ENCODE measurements at places on chromosomes 5 and 9.

- no peak for DNase-seq
Observed at GRCh38 chr9:13896922-13897835, 416.8 kb downstream of the NFIB start.

- no peak for DNase-seq
Observed at GRCh38 chr9:127549751-127550150, 62.3 kb upstream of the STXBP1 start.

GRCh38 chr9:34576597-34577399, 12.7 kb downstream of the CNTFR start:
- no peak for DNase-seq

DNA sequence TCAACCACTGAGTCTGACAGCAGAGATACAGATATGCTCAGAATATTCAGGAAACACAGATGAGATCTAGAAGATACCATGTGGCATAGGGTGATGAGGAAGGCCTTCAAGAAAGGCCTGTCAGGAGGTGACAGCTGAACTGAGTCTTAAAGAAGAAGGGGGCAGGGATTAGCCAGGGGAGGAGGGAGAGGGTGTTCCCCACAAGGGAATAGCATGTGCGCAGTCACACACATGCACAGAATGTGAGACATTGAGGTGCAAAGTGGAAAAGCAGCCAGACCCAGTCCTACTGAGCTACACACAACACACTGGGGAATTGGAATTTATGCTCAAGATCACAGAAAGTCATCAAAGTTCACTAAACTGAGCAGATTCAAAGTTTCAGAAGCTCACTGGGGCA, 3.0 kb upstream of the SLC25A48 start:
- DNase-seq: no peak

GRCh38 chr5:149667084-149667828, 62.9 kb upstream of the PPARGC1B start:
- DNase-seq: no peak

DNA sequence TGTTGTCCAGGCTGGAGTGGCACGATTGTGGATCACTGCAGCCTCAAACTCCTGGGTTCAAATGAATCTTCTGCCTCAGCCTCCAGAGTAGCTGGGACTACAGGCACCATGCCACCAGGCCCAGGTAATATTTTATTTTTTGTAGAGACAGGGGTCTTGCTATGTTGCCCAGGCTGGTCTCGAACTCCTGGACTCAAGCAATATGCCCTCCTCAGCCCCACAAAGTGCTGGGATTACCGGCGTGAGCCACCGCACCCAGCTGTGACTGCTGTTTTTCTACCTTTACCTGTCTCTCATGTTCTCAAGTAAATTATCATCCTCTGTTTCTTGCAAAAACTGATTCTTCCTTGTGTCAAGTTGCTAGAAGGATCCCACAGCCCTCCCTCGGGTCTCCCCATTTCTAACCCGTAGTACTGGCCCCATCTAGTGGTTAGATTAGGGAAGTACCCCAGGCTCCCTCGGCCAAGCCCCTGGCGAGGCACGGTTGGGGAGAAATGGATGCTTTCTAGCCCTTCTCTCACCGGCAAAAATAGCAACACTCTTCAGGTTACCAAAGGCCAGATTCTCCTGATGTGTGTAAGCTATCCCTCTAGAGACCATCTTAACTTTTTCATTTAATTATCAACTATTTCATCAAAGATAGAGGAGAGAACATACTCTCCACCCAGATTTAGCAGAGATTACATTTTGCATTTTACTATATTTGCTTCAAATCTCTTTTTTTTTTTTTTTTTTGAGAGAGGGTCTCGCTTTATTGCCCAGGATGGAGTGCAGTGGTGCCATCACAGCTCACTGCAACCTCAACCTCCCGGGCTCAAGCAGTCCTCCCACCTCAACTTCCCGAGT, 19.2 kb upstream of the TOR1B start:
- peak; percentile 46 for DNase-seq

GRCh38 chr9:16540743-16541613, 329.5 kb downstream of the BNC2 start:
- DNase-seq: no peak

DNA sequence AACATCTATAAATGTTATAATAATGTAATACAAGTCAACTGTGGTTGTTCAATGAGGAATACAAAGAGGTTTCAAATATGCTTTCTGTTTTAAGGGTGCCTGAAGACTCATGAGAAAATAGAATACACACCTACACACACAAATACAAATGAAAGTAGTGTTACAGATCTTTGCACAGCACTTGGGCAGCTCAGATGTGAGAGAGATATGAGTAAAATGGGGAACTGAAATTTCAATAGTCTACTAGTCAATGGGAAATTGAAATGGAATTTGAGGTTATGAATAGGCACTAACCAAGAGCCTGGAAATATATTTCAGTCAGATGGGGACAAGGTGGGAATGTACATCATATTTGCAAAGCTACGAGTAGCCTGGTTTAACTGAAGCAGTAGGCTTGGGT, 96.6 kb downstream of the ISL1 start:
- no peak for DNase-seq

DNA sequence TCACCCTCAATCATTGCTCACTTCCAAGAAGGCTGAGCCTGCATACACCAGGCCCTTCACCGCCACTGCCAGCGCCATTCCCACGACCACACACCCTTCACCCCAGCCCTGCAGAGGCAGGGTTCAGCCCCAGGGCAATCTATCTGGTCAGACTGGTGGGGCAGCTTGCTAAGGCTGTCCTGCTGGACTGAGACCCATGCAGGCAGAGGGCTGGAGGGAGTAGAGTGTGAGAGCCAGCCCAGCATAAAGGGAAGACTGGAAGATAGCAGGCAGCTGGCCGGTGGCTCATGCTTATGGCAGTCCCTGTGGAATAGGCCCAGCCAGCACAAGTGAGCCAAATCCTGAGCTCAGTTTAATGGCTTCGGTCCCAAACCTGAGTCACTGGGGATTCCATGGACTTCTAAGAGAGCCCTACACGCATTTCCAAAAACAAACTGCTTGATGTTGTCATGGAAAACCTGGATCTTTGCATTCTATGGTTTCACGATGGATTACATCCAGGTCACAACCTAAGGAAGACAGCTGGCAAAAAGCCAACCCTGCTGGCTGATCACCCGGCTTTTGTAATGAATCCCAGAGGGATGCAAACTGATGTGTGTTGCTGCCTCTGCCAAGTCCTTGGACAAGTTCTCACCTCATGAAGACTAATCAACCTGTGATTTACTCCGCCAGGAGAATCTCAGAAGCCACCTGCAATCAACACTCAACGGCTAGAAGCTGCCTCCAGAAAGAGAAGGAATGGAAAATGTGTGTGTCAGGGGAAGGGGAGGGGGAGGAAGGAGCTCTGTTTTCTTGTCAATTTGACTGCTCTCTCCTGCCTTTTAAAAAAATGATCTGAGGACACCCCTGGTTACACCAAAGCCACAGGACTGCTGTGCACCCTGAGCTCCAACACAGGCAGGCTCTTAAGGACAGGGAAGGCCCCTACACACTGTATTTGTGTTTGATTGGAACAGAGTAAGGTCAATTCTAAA, 143.6 kb downstream of the LHFPL2 start:
- no peak for DNase-seq

- no peak for DNase-seq
Observed at GRCh38 chr9:88420227-88420626, 32.0 kb downstream of the SPIN1 start.

DNA sequence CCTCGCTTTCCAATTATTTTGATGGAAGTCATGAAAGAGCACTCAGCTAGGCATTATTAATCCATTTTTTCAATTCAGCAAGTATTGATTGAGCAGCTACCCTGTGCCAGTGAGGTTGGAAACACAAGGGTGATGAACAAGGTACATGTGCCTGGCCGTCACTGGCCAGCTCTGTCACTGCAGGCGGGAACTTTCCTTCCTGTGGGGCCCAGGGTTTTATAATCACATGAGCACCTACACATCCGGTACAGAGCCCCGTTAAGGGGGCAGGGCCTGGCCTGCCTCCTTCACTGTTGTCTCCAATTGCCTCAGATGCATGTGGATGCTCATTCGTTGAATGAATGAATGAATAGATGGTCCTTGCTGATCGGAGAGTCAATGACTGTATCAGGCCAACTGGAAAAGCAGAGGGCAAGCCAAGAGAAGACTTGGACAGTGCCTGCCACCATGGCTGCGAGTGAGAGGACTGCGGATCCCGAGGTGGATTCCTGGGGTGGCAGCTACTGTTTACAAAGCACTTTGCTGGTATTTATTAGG, 55.9 kb upstream of the KCNMB1 start:
- DNase-seq: no peak

- no peak for DNase-seq
Observed at GRCh38 chr9:26535151-26535550, 357.5 kb downstream of the CAAP1 start.

GRCh38 chr9:89522959-89523285, 25.0 kb upstream of the SEMA4D start:
- no peak for DNase-seq

- no peak for DNase-seq
Observed at GRCh38 chr9:33148367-33149014, 18.6 kb downstream of the B4GALT1 start.

- DNase-seq: no peak
Observed at GRCh38 chr9:25350011-25350410, 328.2 kb downstream of the TUSC1 start.

DNA sequence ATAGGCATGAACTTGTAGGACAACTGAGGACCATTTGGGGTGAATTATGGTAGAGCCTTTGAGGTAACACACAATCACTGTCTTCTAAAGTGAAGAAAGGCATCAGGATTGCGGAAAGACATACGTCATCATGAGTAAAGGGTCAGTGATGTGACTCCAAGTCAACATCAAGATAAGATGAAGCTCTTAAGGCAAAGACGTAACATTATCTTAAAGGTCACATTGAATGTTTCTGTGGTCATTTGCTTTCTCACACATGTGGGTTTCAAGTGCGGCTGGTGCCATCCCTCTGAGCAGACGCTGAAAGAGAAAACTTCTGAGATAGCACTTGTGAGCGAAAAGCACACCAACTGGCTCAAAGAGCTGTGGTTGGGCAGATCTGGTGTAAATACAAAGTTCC, 63.3 kb upstream of the GRAMD2B start:
- DNase-seq: no peak

DNA sequence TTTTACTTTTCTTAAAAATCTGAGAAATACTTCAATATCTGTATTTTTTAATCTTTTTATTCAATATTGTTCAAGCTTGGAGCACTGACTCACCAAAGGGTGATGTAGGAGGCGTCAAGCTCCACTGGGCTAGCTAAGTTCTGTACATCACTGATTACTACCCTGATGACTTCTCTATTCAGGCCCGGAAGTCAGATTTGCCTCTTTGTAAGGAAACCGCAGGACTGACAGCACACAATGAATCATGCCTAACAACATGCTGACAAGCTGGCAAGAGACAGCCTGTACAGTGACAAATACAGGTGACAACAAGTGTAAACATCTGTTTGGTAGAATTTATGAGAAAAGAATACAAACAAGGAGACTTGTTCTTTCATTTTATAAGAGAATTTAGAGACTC, 627.9 kb upstream of the RORB start:
- DNase-seq: no peak

DNA sequence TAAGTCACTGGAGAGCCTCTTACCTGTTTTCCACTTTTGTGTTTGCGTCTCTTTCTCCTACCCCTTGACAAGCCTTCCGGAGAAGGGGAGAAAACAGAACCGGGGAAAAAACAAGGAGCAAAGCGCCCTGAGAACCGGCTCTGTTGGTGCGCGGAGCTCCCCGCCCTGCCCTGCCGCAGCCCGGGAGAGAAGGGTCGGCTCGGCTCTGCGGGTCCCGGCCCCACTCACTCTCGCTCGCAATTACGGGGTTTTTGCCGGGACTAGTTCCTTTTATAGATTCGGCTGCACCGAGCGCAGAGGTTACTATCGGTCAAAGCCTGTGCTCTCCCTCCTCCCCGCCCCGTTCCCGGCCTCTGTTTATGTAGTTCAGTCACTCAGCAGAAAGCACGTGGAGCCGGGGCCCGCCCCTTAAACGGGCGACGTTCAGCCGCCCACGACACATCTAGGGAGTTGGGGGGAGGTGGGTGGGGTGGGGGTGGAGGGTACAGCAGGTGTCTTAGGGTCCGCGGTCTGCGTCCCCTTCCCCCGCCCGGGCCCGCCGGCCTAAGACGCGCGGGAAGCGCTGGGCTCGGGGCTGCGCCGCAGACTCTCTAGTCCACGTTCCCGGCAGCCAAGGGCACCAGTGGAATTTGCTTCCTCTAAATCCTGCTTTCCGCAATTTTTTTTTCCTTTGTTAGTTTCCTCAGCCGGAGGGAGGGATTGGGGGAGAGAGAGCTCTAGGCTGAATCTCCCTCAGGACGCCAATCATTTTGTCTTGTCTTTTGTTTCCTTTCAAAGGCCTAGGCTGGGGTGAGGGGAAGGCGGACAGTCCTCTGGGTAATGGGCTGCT, at the start of gene ABCA1:
TSS of gene ABCA1 (minus strand) at position 244 of the 829 bp plus-strand sequence. CDS start 24,476 bp downstream, outside the sequence.
- peak; percentile 64 for DNase-seq

GRCh38 chr9:98234245-98234825, 21.1 kb downstream of the TBC1D2 start:
- DNase-seq: no peak

DNA sequence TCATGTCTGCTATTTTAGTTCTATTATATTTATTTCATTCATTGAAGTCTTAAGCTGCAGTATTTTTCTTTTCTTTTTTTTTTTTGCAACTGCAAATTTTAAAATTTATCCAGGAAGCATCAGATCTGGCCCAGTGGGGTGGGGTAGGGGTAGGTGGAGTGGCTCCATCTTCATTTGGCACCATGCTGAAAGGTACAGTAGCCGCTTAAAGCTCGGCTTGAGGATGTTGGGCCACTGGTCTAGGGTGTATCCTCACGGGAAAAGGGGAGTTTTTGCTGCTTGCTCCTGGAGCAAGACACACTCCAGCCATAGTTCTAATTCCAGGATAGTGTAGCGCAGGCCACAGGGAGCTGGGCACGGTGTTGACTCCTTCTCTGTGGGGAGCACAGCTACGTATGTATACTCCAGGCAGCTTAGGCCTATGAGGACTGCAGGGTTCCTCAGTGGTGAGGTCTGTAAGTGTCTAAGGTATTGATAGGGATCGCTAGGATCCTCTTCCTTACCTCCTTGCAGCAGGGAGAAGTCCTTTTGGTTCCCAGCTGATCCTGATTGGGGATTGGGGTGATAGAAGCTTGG, 22.7 kb downstream of the RCL1 start:
- no peak for DNase-seq

GRCh38 chr9:110143950-110144545, 63.9 kb downstream of the C9orf152 start:
- DNase-seq: no peak

- DNase-seq: no peak
Observed at GRCh38 chr5:138353560-138354080, 1.1 kb downstream of the KDM3B start.

GRCh38 chr5:150146235-150146634, 9.4 kb downstream of the PDGFRB start:
- DNase-seq: no peak

- peak; percentile 59 for DNase-seq
Observed at GRCh38 chr5:73447530-73448462, 781 bp downstream of the FOXD1 start.

DNA sequence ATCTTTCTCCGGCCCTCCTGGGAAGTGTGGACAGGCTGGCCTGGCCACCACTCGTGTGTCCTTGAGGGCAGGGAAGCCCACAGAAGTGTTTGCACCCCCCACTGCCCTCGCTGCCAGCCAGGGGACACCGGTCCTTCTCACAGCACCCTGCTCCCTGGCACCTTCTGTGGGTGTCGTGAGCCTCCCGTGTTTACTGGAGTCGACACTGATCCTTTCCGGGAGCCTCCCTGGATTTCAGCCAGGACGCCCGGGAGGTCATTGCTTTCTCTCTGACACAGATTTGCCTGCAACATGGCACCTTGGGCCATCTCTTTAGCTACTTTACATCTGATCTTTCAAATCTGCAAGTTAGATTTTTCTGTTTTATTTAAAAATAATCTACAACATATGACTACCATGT, 120.4 kb upstream of the CACNA1B start:
- no peak for DNase-seq

- peak; percentile 91 for DNase-seq
Observed at GRCh38 chr9:98796364-98797101, at the start of gene ANKS6. TSS of gene ANKS6 (minus strand) at chr9:98796555. CDS start at chr9:98796491, 64 bp downstream.
